IMR-90 (cell line): ENCODE measurements at places on chromosomes 3 and 15. TPM values are rescaled to one million over a fixed set of nuclear protein-coding genes. Genes with fewer than 3 reads are reported as not detected.

ARL14 gene
- under 0.01 and 0.18 TPM in 2 replicates for total RNA-seq

B4GALT4 gene
- total RNA-seq: 30.3 and 30.6 TPM in 2 replicates

ZBTB20 gene
- 13.3 and 14.7 TPM in 2 replicates for total RNA-seq

CYP1A2 gene
- total RNA-seq: not detected in 2 replicates

WDR49 gene
- total RNA-seq: not detected in 2 replicates

CCDC54 gene
- not detected in 2 replicates for total RNA-seq

SEMA3B gene
- total RNA-seq: 3.9 and 4.3 TPM in 2 replicates

HRG gene
- not detected in 2 replicates for total RNA-seq

BSN gene
- under 0.01 TPM in 2 replicates for total RNA-seq

SNX22 gene
- total RNA-seq: under 0.01 and 0.18 TPM in 2 replicates

PTH1R gene
- total RNA-seq: under 0.01 and 0.18 TPM in 2 replicates

TGFBR2 gene
- 87.5 and 89.7 TPM in 2 replicates for total RNA-seq

CORO2B gene
- total RNA-seq: 9.3 and 9.7 TPM in 2 replicates

ARPIN gene
- 3.9 and 5.6 TPM in 2 replicates for total RNA-seq

ROBO2 gene
- total RNA-seq: 14.5 and 17.2 TPM in 2 replicates

FBLN2 gene
- total RNA-seq: 10.8 and 11.8 TPM in 2 replicates

PCSK6 gene
- total RNA-seq: not detected in 2 replicates

CHRD gene
- under 0.01 TPM in 1 of 2 replicates, not detected in the other for total RNA-seq
